Foreskin fibroblast (primary cell): ENCODE measurements at places on chromosomes 7 and 10.

DNA sequence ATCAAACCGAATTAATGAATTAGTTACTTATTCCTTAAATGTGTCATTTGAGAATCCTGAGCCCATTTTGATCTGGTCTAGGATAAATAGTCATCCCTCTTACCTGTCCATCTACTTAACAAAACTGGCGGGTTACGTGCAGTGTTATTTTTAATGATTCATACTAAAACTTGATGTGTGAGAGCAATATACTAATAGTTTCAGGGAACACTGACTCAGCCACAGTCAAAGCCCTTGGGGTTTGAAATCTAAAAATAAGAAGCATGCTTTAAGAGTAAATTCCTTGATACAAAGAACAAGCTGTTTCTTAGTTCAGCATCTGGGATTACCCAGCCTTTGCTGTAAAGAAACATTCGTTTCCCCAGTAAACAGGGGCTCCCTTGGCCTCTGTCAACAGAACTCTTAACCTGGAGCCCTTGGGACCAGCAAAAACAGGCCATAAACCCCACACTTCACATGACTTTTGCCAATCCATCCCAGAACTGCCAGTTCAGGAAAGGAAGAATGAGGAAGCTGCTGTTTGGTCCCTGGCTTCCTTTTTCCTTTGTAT is 370.6 kb upstream of the IGFBP3 start:
- peak; percentile 83 for DNase-seq

GRCh38 chr10:75469006-75469616 is 37.7 kb downstream of the LRMDA start:
- peak; percentile 80 for DNase-seq

- no peak for DNase-seq
These were observed 10.3 kb upstream of the CALML5 start for GRCh38 chr10:5509691-5510090.

GRCh38 chr10:105252911-105253310 is 611.8 kb downstream of the SORCS3 start:
- no peak for DNase-seq

GRCh38 chr10:75475460-75476182 is 44.2 kb downstream of the LRMDA start:
- DNase-seq: no peak

GRCh38 chr10:127872011-127872761 is 20.6 kb downstream of the CLRN3 start:
- DNase-seq: no peak

GRCh38 chr10:7717767-7718166 is 14.7 kb downstream of the ITIH2 start:
- DNase-seq: no peak

GRCh38 chr7:98133621-98134303 is 27.1 kb downstream of the LMTK2 start:
- DNase-seq: peak; percentile 31

GRCh38 chr7:132836746-132837145 is 245.1 kb downstream of the CHCHD3 start:
- peak; percentile 54 for DNase-seq

GRCh38 chr10:131249238-131249954 is 62.1 kb downstream of the TCERG1L start:
- DNase-seq: no peak

DNA sequence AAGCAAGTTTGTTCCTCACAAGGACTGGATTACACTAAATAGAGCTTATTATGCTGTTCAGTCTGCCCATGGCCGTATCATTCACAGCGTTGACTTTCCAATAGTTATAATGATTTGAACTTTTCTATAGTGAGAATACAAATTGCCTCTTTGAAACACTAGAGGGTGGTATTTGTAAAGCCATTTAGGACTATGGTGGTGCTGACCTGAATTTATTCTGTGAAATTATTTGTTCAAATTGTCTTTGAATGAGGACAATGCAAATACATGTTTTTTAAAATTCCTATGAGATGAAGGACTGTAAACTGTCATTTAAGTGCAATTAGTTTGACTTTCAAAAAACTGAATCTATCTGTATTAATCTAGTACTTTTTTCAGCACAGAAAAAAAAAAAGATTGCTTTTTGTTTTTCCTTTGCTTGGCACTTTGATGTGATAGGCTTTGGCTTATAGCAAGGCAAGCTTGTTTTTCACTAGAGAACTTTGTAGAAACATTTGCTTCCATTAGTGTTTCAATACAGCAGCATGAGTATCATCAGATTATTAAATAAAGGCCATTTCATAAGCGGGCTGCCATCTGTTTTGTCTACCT is 122.7 kb upstream of the TMEM229A start:
- peak; percentile 18 for DNase-seq

GRCh38 chr10:34494012-34494411 is 321.1 kb downstream of the PARD3 start:
- DNase-seq: no peak

GRCh38 chr7:1890289-1891235 is 220.5 kb downstream of the ELFN1 start:
- DNase-seq: no peak

DNA sequence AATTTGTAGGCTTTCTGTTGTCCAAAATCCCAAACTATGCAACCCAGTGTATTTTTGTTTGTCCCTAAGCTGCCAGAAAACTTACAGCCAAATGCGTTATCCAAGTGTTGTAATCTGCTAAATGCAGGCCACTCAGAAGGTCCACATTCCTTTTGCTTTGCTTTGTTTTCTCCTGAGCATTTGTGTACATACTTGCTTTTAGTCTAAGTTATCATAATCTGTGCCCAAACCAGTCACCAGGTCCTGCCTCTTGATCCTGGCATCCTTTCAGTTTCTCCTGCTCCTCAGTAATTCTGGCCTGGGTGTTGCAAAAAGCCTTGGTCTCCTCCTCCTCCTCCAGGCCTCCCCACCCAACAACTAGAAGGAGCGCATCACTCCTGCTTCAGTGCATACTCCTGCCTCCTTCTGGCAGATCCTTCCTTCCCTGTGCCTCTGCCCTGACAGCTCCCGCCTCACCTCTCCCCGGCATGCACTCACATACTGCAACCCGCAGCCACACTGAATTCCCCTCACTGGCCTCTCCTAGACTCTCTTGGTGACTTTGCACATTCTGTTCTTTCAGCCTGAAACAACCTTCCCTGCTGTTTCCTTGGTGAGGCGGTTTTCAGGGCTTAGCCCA is 2.3 kb downstream of the DENND2A start:
- peak; percentile 48 for DNase-seq

GRCh38 chr7:98119256-98119918 is 12.7 kb downstream of the LMTK2 start:
- DNase-seq: peak; percentile 55

DNA sequence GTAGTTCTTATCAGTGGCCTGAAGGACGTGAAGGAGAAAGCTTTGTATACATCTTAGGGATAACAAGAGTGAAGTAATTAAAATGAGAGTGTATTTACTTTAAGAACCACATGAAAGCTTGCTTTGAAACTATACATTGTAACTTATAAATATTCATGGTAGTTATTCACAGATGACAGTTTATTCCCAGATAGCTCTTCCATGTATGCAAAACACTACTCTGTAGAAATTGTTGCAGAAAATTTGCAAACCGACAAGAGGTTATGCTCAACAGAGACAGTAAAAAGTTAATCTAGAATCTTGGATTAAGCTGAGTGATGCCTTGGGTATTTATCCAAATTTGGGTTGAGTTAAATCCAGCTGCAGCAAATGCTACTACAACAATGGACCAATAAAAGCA is 301.5 kb downstream of the PRKG1 start:
- DNase-seq: no peak
